Sciatic nerve (tissue), 2 donors: ENCODE measurements at places on chromosomes 7 and 10.

- DNase-seq = no peak
These were observed 44.9 kb downstream of the POLR1F start for GRCh38 chr7:19663816-19664462.

DNA sequence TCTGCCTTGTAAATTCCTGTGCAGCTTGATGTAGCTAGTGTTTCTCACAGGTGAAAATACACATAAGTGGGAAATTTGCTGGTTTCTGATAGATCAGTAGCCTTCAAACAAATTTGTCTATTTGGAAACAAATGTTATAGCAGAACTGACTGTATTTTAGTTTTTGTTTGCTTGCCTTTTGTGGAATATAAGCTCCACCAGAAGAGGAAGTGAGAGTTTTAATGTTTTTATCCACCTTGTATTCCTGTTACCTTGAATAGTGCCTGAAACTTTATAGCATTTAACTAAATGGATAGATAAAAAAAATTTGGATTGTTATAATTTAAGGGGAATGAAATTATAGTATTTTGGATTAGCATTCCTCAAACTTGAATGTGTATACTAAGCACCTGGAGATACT, 9.8 kb downstream of the WAC start:
- DNase-seq = no peak

DNA sequence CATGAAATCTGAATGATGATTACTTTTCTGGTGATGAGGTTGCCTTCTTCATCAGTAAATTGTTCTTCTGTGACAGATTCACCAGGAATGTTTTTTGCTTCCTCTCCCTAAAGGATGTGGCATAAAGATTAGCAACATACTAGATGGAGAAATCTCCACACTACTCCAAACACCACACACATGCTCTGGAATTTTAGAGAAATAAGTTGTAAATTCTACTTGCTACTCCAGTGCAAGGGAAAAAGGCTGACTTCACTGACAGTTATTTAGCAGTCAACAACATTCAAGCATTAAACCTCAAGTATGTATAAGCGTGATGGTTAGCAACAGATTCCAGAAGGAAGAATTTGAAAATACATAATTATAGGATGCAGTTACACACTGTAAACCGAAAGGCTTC, 137.9 kb upstream of the CCDC6 start:
- no peak for DNase-seq

DNA sequence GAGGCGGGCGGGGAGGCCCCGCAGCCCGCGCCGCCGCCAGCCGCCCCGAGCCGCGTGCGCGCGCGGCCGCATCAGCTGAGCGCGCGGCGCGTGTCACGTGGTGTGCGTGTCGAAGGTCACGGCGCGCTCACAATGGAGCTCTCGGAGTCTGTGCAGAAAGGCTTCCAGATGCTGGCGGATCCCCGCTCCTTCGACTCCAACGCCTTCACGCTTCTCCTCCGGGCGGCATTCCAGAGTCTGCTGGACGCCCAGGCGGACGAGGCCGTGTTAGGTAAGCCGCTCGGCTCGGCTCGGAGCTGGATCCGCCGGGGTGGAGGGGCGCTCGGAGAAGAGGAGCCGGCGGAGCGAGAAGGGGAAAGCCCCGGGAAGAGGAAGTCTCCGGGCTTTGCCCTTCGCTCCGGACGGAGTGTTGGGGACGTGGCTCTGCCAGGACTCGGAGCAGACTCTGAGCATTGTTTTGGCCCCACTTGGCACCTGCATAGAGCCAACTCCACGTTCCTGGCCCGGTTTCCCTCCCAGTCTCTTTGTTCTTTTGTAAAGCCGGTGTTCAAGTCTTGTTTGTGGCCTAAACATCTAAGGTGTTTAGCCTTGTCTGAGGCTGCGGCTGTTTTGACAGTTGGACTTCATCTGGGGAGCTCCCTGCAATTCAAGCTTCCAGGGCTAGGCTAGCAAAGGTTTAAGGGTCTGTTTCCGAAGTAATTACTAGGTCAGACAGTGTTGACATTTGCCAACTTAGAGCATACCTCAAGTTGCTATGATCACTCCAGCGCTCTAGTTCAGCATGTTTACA, at the start of gene COMMD3:
Gene COMMD3 (plus strand): TSS at position 103 of the 790 bp plus-strand sequence. CDS start 30 bp downstream, at position 133.
- DNase-seq = peak; percentile 95

GRCh38 chr10:8768852-8769251, 714.4 kb downstream of the GATA3 start:
- DNase-seq = no peak

GRCh38 chr7:142983825-142984224, 21.7 kb upstream of the KEL start:
- no peak for DNase-seq

GRCh38 chr7:45158471-45158870, 880 bp downstream of the RAMP3 start:
- no peak for DNase-seq
